ENCODE measurements at places on chromosomes 12 and 14.
A peak's percentile ranks its signal among the peaks of the same experiment; 100 is the strongest.

GRCh38 chr14:21802441-21802840 is 128.8 kb upstream of the OR4E1 start:
- no peak for DNase-seq

DNA sequence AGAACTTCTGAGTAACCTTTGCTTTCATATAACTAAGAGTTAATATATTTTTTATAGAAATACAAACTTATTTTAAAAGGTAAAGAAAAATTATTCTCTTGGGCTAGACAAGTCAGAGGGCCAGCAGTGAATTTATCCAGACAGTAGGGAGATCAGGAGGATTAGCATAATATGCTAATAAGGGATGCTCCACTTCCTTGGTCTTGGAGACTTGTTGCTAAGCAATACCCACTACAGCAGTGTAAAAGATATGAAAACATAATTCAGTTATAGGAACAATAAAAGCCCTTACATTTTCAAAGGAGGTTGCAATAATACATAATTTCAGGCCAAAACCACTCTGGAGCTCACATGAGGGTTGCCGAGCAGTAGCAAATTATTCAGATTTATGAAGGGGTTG is 615.6 kb downstream of the KCNH5 start:
- DNase-seq, result no peak

- DNase-seq, result no peak
These were observed 19.7 kb downstream of the VDR start for GRCh38 chr12:47885012-47885501.

- no peak for DNase-seq
These were observed 8.5 kb upstream of the VASH1 start for GRCh38 chr14:76752744-76753143.

GRCh38 chr14:74302152-74302628 is 544 bp downstream of the ABCD4 start:
- DNase-seq, result no peak

- DNase-seq, result no peak
These were observed 68.0 kb upstream of the DICER1 start for GRCh38 chr14:95225251-95225887.

GRCh38 chr14:72457641-72458040 is 436.3 kb downstream of the DPF3 start:
- no peak for DNase-seq

GRCh38 chr14:102751088-102751487 is 26.2 kb upstream of the TRAF3 start:
- no peak for DNase-seq

DNA sequence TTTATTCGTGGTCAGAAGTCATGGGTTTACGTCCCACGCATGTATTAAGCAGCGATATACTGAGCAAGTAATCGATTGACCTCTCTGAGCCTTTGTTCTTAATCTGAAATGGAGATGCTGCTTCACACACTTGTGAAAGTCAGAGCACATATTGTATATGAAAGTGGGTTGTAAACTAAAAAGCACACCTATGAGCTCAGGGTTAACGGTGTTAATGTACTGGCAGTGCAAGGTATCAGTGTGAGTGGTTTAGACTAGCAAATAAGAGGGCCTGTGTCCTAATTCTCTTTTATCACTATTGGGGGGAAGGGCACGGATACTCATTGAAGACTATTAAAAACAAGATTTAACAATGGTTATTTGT is 676 bp downstream of the MRPL42 start:
- no peak for DNase-seq

DNA sequence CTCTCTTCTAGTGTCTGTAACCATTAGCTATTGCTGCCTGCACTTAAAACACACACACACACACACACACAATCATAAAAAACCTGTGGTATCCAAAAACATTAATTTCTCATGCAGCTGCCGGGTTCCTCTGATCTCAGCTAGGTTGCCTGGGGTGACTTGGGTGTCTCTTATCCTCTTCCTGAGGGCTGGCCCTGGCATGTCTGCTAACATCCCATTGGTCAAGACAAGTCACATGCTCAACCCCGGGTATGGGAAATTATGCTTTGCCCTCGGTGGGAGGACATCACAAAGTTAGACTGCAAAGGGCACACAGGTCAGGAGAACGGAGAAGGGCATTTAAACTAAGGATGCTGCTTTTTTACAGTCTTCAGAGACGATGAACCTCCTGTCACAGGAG is 55.7 kb downstream of the TRPV4 start:
- no peak for DNase-seq

- DNase-seq, result no peak
These were observed 388.1 kb downstream of the BCAT1 start for GRCh38 chr12:24560831-24561271.

GRCh38 chr12:9932270-9932669 is at the start of gene CLEC2A:
CLEC2A (minus strand) TSS chr12:9932370; CDS start chr12:9932329, 41 bp downstream.
- no peak for DNase-seq

GRCh38 chr14:76373456-76373855 is 2.5 kb upstream of the ESRRB start:
- DNase-seq, result no peak

GRCh38 chr12:108821407-108822397 is 35.7 kb downstream of the SSH1 start:
- no peak for DNase-seq

DNA sequence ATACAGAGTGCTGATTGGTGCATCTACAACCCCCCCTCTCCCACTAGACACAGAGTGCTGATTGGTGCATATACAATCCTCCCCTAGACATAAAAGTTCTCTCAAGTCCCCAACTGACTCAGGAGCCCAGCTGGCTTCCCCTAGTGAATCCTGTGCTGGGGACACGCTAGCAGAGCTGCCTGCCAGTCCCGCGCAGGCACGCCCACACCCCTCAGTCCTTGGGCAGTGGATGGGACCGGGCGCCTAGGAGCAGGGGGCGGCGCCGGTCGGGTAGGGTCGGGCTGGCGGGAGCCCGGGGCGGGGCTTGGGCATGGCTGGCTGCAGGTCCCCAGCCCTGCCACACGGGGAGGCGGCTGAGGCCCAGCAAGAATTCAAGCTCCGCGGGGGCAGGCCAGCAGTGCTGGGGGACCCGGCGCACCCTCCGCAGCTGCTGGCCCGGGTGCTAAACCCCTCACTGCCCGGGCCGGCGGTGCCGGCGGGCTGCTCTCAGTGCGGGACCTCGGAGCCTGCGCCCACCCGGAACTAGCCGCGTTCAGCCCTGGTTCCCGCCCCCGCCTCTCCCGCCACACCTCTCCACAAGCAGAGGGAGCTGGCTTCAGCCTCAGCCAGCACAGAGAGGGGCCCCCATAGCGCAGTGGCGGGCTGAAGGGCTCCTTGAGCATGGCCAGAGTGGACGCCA is 64.3 kb upstream of the DDHD1 start:
- peak; percentile 76 for DNase-seq

- DNase-seq, result no peak
These were observed 115.6 kb downstream of the LRIG3 start for GRCh38 chr12:58804749-58805148.

DNA sequence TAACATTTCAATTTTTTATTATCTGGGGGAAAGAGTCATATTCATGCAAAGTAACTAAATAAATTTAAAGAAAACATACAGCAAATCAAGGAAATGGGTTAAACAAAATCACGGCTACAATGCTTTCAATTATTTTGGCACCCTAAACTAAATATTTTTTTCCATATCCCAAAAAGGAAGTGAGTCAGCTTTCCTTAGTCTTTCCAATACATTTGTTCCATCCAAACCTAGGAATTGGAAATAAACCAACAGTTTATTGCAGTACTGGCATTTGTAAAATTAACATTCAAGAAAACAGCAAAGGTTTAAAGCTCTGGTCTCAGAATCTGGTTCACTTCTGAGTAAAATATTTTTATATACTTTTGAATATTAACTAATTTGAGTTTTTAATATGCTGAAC is 89.2 kb downstream of the BCL2L14 start:
- DNase-seq, result no peak

DNA sequence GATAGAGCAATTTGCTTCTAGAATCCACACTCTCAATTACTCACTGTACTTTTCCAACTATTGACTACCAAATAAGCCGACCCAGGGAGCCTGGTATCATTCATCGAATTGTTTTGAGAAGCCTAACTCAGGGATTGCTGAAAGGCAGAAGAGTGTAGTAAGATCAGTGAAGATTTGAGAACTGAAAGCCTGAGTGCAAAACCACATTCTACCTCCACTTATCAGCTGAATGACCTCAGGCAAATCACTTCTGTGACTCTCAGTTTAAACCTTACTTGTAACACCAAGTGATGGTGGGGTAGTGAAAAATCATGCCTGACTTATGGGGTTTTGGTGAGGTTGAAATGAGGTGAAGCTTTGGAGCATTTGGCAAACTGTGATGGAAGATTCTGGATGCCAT is 126.1 kb upstream of the MAX start:
- no peak for DNase-seq

DNA sequence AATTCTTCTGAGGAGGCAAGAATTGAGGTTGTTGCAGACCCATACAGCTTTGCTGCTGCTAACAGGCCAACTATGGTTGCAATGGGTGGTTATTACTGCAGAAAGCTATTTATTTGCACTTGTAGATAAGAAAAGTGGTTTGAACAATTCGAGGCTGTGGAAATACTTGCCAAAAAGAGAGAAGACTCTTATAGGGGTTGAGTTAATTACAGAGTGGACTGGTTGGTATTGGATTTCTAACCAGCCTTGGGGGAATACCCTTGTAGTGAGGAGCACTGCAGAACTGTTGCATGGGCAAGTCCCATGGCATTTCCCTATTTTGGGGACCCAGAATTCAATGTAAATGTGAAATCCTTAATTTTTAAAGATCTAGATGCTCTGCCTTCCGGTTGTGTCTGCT is 120.5 kb downstream of the KCNMB4 start:
- no peak for DNase-seq

DNA sequence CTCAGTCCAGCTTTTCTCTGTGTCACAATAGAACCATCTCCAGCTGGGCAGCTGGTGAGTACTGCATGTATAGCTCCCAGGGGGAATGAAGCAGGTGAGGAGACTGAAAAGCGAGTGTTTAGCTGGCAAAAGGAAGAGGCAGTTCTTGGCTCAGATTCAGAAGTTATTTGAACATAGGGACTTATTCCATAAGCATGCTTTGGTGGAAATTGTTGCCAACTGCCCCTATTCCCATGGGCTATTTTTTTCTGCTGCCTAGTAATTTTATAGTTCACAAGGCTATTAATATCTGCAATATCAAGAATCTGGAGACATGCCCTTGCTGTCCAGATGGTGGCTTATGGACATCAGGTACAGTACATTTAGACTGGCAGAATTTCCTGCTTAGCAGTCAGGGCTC is 1112.7 kb downstream of the LRFN5 start:
- no peak for DNase-seq

GRCh38 chr12:6867413-6868210 is at the start of gene TPI1:
TPI1 (plus strand) TSS chr12:6867531; CDS start chr12:6867567, 36 bp downstream.
- DNase-seq, result no peak

- DNase-seq, result no peak
These were observed 41.2 kb upstream of the MEG3 start for GRCh38 chr14:100784523-100785337.

- no peak for DNase-seq
These were observed 36.9 kb downstream of the SLC2A14 start for GRCh38 chr12:7835766-7836165.

- no peak for DNase-seq
These were observed 12.2 kb downstream of the MYRFL start for GRCh38 chr12:69837191-69837590.

- no peak for DNase-seq
These were observed 113.4 kb downstream of the LGMN start for GRCh38 chr14:92635031-92635430.
